ENCODE measurements at places on chromosomes 3 and 15. TPM values are rescaled to one million over a fixed set of nuclear protein-coding genes. Genes with fewer than 3 reads are reported as not detected.

Gene EXD1
- not detected for total RNA-seq

Gene TUSC7
- not detected for total RNA-seq

Gene FBXW12
- total RNA-seq: not detected

Gene CCDC13
- 2.1 TPM for total RNA-seq

Gene CPEB1
- total RNA-seq: 2.4 TPM

Gene SPATA12
- not detected for total RNA-seq

Gene DUOXA2
- 0.32 TPM for total RNA-seq

Gene ISL2
- total RNA-seq: not detected

Gene TM4SF4
- not detected for total RNA-seq

Gene CXCR6
- total RNA-seq: 2.1 TPM

Measured in ascending aorta (tissue), 2 donors.